Renal cortical epithelial cell (primary cell): ENCODE measurements at places on chromosomes 5 and 9. TPM values are rescaled to one million over a fixed set of nuclear protein-coding genes. Genes with fewer than 3 reads are reported as not detected.
A peak's percentile ranks its signal among the peaks of the same experiment; 100 is the strongest.

DNA sequence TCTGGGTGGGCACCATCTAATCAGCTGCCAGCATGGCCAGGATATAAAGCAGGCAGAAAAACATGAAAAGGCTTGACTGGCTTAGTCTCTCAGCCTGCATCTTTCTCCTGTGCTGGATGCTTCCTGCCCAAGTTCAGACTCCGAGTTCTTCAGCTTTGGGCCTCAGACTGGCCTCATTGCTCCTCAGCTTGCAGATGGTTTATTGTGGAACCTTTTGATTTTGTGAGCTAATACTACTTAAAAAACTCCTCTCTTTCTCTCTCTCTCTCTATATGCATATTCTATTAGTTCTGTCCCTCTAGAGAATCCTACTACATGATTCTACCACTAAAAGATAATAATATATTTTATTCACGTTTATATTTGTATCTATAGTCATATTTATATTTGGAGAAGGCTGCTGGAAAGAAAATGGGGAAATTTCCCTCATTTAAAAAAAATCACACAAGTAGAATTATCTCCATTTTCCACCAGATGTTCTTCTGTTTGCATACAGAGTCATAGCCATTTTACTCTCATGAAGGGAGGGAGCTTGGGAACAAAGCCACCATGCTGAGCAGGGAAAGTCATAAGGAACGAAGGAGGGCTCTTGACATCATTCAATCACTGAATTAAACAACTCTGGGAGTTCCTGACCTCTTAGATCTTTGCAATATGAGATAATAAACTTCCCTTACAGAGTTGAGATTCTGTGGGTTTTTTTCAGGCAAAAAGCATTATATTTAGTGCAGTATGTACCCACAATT, 1137.4 kb upstream of the CDH18 start:
- DNase-seq = no peak

- peak; percentile 40 for DNase-seq
These were observed 73.5 kb downstream of the NR6A1 start for GRCh38 chr9:124697326-124698200.

GRCh38 chr5:143671674-143672569, 140.0 kb upstream of the HMHB1 start:
- no peak for DNase-seq

GRCh38 chr9:89482056-89482851, 15.7 kb downstream of the SEMA4D start:
- no peak for DNase-seq

DNA sequence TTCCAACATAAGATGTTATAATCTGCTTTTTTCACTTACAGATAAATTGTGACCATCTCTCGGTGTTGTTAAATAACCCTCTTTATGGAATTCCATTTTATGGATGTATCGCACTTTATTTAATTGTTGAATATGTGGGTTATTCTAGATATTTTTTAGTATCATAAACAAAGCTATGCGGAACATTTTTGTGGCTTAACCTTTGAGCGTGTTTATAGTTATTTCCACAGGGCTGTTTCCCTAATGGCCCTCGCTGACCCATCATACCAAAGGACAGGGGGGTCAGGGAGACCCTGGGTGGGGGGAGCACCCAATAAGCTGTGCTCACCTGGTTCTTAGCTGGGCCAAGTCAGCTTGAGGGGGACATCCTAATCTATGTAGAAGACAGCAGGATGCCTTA, 65.3 kb downstream of the NDST1 start:
- DNase-seq = no peak

GRCh38 chr5:174793076-174793475, 68.7 kb downstream of the MSX2 start:
- DNase-seq = no peak

GRCh38 chr9:14354201-14354600, 40.3 kb upstream of the NFIB start:
- DNase-seq = no peak

GRCh38 chr5:113205323-113205722, 228.7 kb downstream of the DCP2 start:
- DNase-seq = no peak

GRCh38 chr5:76114179-76114851, 31.1 kb downstream of the SV2C start:
- DNase-seq = no peak

DNA sequence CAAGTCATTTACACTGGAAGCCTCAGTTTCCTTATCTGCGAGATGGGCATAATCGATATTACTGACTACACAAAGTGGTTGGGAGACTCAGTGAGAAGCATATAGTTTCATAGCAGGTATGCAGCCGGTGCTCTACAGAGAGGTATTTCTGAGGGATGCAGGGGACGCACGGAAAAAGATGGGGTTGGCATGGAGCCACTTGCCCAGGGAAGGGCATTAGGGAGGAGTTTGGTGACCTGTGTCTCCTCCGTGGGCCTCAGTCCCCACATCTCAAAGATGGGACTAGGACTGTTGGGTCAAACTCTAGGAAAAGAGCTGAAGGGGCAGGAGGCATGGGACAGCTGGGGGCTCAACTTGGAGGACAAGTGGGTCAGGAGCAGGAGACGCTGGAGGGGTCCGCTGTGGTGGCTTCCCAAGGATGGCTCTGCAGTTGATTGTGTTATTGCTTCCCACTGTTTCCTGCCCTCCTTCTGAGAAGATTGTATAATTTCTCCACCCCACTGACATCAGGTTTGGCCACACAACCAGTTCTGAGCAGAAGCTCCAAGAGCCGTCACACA, 158.6 kb upstream of the ALDH1B1 start:
- DNase-seq = no peak

- DNase-seq = no peak
These were observed 258.9 kb upstream of the GAS1 start for GRCh38 chr9:87206064-87206661.

DNA sequence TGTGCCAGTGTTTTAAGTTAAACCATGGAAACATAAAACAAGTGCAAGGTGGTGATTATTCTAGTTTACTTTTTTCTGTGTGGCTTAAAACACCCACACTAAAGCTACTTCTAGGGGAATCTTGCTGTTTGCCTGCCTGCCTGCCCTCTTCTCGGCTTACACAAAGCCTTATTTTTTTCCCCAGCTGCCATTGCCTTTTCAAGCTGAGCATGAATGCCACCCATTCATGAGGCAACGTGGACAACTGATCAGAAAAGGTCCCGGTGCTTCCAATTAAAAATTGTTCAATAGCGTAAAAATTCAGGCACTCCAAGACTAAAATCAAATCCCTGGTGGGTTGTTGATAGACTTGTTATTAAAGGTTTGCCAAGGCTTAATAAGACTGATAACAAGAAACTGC, 401.4 kb downstream of the TMEM161B start:
- DNase-seq = no peak

DNA sequence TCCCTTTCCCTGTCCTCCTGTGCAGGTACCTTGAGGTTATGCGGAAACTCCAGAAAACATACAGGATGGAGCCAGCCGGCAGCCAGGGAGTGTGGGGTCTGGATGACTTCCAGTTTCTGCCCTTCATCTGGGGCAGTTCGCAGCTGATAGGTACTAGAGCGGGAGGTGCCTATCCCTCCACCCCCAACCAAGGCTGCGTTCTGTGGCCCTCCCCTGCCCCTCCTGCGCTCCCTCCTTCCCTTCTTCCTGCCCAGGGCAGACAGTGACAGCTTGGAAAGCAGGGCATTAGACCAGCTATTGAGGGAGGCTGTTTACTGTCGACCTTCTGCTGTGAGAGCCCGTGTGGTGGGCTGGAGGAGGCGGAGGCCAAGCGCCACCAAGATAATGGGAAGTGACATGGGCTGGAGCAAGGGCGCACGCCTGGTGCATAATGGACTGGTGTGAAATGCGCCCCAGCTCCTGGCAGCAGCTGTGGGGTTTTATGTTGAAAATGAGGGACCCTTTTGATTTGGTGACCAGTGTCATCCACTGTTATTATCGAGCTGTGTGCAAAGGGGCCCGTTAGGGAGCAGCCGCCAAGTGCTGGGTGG, 25.3 kb downstream of the PTPA start:
- DNase-seq = no peak

GRCh38 chr9:109805050-109805449, 25.1 kb downstream of the PALM2AKAP2 start:
- no peak for DNase-seq

- no peak for DNase-seq
These were observed 257.9 kb downstream of the RASEF start for GRCh38 chr9:82805027-82805426.

Gene C9orf40
- total RNA-seq = 3.0 and 3.1 TPM in 2 replicates

Gene C9orf50
- total RNA-seq = 0.05 TPM in 1 of 2 replicates, not detected in the other

Gene GFI1B
- not detected in 2 replicates for total RNA-seq
